Upper lobe of left lung (tissue), 6 donors: ENCODE measurements at places on chromosomes 11 and 22. TPM values are rescaled to one million over a fixed set of nuclear protein-coding genes. Genes with fewer than 3 reads are reported as not detected.

Gene GGT5
- 35.9 TPM for total RNA-seq

Gene TEX12
- total RNA-seq: not detected

Gene BATF2
- total RNA-seq: 6.8 TPM

Gene P2RX6
- total RNA-seq: 2.7 TPM

Gene ZNF215
- 0.55 TPM for total RNA-seq

Gene SHISAL1
- total RNA-seq: 0.20 TPM

Gene CRYBB3
- not detected for total RNA-seq

Gene CASP5
- 3.4 TPM for total RNA-seq

Gene WBP2NL
- total RNA-seq: 2.0 TPM
